ENCODE measurements at places on chromosomes 16 and 17.

- DNase-seq = no peak
These were observed 266.5 kb downstream of the IRF8 start for GRCh38 chr16:86165479-86165878.

DNA sequence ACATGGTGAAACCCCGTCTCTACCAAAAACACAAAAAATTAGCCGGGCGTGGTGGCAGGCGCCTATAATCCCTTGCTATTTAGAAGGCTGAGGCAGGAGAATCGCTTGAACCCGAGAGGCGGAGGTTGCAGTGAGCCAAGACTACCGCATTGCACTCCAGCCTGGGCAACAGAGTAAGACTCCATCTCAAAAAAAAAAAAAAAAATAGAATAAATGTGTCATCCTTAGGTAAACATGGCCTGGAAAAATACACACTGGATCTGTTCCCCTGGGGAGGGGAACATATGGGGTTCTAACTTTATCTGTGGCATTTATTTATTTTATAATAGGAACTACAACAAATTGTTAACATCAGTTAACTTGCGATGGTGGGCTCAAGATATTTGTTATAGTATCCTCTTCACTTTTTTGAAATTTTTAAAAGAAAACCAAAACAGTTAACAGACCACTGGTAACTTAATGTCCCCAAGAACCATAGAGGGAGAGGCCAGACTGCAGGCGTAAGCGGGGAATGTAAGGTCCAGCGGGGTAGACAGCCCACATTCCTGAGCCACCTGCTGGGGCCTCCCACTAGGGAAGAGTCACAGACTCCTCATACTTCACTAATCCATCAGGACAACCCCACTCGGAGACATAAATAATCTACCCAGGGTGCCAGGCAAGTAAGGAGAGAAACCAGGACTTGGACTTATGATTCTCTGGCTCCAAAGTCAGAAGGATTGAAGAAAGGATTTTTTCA is 12.5 kb upstream of the TXNDC11 start:
- no peak for DNase-seq

GRCh38 chr16:17529982-17530760 is 59.4 kb upstream of the XYLT1 start:
- no peak for DNase-seq

GRCh38 chr17:3845291-3845620 is 790 bp downstream of the NCBP3 start:
- DNase-seq = no peak

DNA sequence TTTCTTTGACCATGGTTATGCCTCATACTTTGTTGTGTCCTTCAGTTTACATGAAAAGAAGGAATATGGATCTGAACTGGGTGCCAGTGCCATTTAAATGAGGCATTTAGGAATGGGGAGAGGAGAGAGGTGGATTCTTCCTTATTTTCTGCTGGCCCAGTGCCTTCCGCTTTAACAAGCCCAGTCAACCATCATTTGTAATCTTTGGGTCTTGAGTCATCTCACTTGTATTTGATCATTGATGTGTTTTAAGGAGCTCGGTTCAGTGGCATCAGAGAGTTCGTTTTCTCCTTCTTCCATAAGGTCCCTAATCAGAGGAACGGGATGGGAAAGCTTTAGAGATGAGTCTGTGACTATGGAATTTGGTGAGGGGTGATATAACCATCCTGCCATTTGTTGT is 334.9 kb downstream of the WWOX start:
- DNase-seq = no peak

DNA sequence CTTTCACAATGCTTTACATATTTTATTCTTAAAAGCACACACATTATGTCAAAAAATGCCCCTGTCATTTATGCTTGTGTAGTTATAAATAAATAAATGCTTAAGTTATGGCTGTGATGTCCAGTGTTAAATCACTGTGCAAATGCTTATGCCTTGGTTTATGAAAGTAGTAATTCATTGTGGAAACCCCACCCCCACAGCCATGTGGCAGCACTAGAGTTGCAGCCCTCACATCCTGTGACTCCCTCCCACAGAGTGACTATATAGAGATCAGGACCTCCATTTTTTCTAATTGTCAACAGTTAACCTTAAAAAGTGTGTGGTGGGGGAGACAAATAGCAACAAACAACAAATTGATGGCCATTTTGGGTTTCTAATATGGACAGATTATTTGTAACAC is 2.4 kb downstream of the SKAP1 start:
- DNase-seq = no peak

- no peak for DNase-seq
These were observed 6.8 kb downstream of the KIFC3 start for GRCh38 chr16:57795431-57795878.

DNA sequence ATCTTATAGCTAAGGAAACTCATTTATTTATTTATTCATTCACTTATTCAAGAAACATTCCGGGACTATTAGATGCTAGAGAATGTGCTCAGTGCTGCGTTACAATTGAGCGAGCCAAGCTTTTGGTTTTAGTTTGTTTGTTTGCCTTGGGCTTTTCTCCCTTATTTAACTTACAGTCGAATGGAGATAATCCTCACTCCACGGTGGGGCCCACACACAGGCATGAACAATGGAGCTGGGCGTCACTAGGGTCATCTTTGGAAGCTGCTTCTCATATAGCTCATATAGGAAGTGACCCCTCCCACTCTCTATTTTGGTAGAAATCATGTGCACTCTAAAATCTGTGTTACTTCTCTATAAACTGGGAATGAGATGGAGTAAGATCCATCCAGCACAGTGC is 210.0 kb downstream of the TMEM114 start:
- DNase-seq = no peak

GRCh38 chr16:67481561-67482232 is 740 bp upstream of the ATP6V0D1 start:
- DNase-seq = no peak

GRCh38 chr17:81870131-81870980 is 781 bp downstream of the ARHGDIA start:
- DNase-seq = no peak

DNA sequence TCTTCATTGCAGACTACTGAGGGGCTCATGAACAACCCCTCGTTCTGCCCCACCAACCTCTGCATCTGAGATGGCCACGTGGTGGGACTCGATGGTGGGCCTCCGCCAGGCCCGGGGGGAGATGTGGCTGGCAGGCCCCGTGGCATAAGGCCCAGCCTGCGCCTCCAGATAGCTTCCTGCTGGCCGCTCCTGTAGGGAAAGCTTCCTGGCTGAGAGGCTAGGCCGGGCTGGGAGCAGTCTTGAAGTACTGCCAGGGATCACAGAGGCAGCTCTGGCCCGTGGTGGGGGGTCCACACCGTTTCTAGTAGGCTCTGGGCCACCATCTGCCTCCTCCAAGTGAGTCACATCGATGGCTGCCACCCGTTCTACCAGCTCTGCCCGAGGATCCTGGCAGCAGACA is 7.6 kb downstream of the CAMKK1 start:
- no peak for DNase-seq

GRCh38 chr17:72445055-72445991 is 324.5 kb downstream of the SOX9 start:
- no peak for DNase-seq

- DNase-seq = no peak
These were observed 24.0 kb upstream of the SSTR5 start for GRCh38 chr16:1048442-1049112.

DNA sequence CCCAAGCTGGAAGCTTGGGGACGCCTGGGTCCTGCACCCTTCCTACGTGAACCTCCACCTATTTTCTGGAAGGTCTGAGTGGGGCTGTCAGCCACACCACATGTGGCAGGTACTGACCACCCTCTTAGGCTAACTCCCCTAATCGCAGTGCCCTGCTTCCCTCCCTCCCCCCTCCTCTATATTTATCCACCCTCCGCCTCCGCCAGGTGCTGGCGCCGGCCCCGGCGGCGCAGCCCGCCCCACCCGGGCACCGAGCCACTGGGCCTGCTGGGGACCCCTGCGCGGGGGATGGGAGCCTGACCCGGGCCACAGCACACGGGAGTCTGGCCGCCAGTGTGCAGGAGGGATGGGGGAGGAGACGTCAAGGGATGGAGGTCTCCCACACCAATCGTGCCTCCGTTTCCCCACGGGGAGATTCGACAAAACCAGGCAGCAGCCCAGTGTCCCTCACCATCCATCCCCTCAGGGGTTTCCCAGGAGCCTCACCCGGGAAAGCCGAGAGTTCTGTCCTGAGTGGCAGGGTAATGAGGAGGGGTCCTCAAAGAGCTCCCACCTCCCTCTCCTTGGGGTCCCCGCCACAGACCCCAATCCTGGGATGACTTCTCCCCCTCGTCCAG is 1.3 kb downstream of the PLEKHH3 start:
- DNase-seq = no peak

DNA sequence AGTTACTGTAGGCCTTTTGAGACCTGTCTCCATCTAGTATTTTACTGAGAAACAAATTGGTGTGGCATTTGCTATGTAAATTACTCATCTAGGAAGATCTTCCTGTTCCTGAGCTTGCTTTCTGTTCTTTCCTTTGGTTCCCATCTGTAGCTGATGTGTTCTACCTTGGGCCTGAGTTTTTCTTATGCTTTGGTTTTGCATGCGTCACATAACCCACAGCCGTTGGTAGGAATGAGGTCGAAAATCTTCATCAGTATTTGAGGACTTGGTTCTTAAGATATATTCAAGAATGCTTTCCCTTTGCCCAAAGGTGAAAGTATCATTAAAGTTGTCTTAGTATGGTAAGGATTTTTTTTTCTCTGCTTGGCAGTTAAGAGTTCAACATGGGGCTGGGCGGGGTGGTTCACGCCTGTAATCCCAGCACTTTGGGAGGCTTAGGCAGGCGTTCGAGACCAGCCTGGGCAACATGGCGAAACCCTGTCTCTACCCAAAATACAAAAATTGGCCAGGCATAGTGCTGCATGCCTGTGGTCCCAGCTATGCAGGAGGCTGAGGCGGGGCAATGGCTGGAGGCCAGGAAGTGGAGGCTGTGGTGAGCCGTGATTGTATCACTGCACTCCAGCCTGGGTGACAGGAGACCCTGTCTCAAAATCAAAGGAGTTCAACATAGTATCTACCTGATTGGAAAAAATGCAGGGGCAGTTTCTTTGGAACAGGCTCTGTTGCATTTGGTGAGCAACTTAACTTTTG is 28.8 kb downstream of the IST1 start:
- no peak for DNase-seq

DNA sequence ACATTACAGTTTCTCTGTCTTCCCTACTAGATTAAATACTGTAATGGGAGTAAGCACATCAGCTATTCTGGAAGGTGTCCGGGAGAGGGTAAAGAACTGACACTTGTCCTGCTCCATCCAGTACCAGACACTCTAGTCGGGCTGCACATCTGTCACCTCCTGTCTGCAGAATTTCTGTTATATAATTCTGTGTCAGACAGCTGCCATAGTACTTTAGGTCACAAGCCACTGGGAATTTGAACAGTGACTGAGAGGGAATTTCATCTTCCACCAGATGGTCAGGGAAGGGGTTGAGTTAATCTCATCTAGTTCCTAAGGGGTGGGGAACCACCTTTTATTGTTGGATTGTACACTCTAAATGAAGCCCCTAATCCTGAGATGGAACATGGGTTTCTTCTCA is 58.6 kb upstream of the NUDT7 start:
- no peak for DNase-seq

- no peak for DNase-seq
These were observed 67.3 kb downstream of the PHKB start for GRCh38 chr16:47528431-47528830.

GRCh38 chr17:40535924-40536294 is 29.4 kb downstream of the CCR7 start:
- no peak for DNase-seq

GRCh38 chr17:13346996-13347762 is 254.6 kb downstream of the HS3ST3A1 start:
- DNase-seq = peak; percentile 86
